ENCODE measurements at places on chromosomes 13 and 19.

DNA sequence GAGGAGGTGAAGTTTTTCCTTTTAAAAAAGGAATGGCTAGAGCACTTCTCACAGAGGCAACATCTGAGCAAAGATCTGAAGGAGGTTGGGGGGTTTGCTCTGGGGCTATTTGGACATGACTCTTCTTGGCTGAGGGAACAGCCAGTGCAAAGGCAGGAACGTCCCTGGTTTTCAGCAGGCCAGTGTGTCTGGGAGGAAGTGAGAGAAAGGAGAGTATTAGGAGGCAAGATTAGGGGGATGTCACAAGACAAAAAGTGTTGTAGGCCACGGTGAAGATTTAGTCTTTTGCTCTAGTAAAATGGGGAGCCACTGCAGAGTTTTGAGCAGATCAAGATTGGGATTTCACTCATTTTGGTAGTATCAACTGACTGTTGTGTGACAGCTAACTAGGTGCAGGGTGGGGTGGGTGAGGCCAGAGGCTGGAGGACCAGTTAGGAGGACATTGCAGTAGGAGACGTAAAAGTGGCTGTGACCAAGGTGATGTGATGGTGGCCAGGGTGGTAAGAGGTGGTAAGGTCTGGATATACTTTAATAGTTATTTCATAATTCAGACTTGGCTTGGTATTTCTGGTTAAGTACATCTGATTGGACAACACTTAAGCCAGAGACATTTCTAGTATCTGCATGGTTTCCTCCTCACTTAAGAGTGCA, 40.6 kb downstream of the WDFY2 start:
- DNase-seq: no peak

DNA sequence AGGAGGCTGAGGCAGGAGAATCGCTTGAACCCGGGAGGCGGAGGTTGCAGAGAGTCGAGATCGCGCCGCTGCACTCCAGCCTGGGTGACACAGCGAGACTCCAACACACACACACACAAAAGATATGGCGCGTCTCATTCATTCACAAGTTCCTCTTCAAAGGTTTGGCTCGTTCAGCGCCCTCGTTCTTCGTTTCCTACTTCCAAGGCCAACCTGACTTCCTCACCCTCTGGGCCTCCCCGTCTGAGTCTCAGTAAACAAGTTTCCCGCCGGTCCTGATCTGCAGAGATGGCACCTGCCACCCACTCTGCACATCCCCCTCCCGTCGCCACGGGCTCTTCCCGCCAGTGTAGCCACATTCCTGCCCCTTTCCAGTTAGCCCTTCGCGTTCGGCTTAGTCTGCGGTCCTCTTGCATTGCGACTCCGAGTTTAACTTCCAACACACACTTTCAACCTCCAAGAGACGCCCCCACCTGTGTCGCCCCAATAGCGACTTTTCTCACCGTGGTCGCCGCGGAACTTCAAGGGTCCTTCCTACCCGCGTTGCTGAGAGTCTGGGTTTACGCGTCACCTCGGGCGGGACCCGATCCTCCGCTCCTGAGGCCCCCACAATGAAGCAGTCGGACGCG, 1.3 kb upstream of the BSG start:
- DNase-seq: no peak

- DNase-seq: no peak
These were observed 74.4 kb upstream of the FARP1 start for GRCh38 chr13:98068521-98068920.

DNA sequence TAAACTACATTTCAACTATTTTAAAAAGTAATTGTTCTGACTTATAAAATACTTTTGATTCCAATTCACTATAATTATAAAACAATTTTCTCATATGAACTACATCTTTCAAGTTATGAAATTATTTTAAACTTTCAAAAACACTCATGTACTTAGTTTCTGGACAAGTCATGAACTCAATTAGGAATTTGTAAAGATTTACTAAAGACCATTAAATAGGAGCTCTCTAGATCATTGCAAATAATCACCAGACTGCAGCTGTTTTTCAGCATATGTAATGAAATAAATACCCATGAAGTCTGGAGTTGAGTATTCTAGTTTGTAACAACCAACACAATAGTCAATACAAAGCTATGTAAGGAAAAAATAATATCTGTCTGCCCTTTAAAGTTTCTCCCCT, 605.1 kb upstream of the MIR17HG start:
- DNase-seq: no peak

DNA sequence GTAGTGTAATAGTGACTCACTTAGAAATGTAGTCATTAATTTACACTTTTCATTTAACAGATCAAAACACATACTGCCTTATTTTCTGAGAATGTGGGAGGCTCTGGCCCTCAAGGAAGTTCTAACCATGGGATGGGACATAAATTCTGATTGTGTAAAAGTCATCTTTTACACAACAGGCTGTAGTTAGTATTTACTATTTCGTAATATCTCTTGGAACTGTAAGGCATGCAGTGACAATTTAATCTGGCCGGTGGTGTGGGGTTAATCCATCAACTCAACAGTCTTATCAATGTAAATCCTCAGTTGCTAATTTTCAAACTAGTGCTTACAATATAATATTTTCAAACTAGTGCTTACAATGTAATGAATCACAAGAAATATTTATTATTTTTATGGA, 1599.2 kb downstream of the EFNB2 start:
- DNase-seq: no peak

DNA sequence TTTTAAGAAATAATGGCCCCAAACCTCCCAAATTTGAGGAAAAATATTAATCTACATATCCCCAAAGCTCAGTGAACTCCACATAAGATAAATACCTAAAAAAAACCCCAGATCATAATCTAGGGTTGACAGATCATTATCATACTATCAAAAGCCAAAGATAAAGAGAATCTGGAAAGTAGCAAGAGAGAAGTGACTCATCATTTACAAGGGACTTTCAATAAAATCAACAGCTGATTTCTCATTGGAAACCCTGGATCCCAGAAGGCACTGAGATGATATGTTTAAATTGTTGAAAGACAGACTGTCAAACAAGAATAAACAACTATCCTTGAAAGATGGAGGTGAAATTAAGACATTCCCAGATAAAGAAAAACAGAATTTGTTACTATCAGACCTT, 199.3 kb downstream of the KCNRG start:
- DNase-seq: no peak

- DNase-seq: no peak
These were observed 81.9 kb downstream of the SLC6A16 start for GRCh38 chr19:49243129-49243528.

DNA sequence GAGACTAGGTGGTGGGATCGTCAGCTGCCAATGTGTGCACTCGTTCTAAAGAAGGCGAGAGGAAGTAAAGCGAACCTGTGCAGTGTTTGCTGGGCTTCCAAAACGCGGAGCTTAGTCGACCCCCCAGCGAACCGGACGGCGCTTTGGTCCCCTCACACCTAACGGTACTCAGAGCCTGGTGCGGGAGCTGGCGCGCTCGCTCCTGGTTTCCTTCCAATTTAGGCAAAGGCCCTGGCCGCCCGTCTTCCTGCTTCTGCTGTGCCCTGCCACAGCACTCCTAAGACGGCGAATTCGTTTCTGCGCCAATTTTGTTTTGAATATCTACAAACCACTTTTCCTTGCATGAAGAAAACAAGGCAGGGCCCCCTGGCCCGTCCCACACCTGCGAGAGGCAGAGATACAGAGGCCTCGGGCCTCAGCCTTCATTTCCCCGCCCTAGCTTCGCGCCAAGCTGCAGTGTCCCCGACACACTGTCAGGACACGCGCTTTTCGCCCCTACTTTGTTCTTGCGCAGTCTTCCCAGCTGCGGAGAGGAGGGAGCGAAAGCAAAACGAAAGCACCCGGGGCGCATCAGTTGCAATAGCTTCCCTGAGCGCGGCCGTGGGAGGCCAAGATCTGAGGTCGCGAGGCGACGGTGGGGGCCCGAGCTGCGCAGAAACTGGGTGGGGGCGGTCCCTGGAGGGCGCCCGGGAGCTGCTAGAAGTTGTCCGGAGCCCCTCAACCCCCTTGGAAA, 111.9 kb downstream of the KCNRG start:
- DNase-seq: no peak

DNA sequence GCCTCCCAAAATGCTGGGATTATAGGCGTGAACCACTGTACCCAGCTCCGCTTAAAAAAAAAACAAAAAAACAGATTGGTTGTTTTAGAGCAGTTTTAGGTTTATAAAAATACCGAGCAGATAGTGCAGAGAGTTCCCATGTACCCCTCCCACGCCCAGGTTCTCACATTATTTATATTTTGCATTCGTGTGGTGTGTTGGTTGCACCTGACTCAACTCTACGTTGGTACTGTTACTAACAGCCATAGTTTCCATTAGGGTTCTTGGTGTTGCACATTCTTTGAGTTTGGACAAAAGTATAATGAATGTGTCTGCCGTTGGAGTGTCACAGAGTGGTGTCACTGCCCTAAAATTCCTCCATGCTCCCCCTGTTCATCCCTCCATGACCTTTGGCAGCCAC, 29.1 kb downstream of the MYO9B start:
- no peak for DNase-seq

GRCh38 chr19:17237747-17238706, 7.7 kb downstream of the NR2F6 start:
- DNase-seq: no peak

- DNase-seq: peak; percentile 72
These were observed 958 bp downstream of the CA11 start for GRCh38 chr19:48644839-48645619.

GRCh38 chr19:41426952-41427646, at the start of gene B3GNT8:
Gene B3GNT8 (minus strand): TSS chr19:41427374. CDS start chr19:41426778, 596 bp downstream.
- DNase-seq: peak; percentile 81

DNA sequence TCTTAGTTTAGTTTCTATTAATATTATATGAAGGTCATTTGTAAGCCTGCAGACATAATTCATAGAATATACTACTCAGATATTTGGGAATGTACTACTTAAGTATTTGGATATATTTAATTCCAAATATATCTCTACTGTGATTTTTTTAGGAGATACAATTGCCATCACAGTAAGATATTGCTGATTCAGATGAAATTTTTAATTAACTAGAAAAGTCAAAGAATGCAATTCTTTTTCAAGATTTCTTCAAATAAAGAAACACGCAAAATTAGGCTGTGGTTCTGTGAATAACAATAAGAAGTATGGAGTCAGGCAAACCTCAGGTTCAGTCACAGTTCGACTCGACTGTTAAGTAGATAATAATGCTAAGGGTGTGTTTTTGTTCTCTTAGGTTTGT, 550.4 kb upstream of the GPC6 start:
- no peak for DNase-seq

- DNase-seq: peak; percentile 32
These were observed 48.6 kb upstream of the WASF3 start for GRCh38 chr13:26508885-26509284.

GRCh38 chr19:41484822-41485221, 41.9 kb downstream of the ERICH4 start:
- no peak for DNase-seq

- no peak for DNase-seq
These were observed 1.8 kb downstream of the TMEM91 start for GRCh38 chr19:41377977-41378709.

DNA sequence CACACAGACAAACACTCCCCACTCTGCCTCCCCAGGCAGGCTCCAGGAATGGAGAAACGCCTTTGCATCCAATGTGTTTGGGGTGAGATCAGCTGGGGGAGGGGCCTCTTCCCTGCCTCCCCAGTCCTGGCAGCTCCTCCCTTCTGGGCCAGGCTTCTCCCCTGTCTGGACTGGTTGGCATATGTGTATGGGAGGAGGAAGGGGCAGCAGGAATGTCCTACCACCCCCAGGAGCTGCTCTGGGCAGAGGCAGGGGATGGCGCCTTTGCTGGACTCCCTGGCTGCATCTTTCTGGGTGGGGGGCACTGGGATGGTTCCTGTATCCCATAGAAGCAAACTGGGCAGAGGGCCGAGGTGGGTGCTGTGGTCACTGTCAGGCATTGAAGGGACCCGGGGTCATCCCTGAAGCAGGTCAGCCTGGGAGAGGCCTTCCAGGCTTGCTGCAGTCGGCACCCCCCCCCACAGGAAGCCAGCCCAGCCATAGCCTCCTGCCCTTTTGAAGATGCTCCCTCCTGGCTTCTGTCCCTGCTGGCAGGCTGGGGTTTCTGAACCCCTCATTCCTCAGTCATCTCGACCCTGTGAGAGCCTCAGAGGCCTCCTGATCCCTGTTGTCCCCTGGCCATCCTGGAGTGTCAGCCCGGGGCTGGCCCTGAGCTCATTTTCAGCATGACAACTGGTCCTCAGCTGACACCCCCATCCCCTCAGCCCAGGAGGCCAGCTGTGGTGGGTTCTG, 21.2 kb upstream of the SLC7A10 start:
- no peak for DNase-seq

DNA sequence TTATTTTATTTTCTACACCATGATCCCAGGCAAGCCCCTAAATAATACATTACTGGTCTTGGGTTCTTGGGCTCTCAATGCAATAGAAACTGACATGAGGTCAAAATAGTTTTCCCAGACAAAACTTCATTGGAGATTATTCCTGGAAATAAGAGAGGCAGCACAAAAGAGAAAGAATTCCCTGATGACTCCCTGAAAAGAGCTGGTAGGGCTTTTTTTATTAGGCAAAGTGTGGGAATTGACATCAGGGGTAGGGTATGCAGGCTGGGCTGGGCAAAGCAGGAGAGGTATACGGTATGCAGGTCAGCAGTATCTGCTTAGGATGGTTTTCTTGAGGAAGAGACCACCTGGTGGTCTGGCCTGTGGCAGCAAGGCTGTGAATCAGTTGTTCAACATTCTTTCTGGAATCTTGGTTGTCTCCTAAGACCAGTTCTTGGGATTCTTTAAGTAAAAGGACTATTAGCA, 9.3 kb upstream of the IGFL3 start:
- DNase-seq: no peak

GRCh38 chr13:110965038-110965754, 50.3 kb upstream of the ANKRD10 start:
- no peak for DNase-seq

GRCh38 chr19:13011653-13012389, 16.5 kb downstream of the NFIX start:
- DNase-seq: no peak

DNA sequence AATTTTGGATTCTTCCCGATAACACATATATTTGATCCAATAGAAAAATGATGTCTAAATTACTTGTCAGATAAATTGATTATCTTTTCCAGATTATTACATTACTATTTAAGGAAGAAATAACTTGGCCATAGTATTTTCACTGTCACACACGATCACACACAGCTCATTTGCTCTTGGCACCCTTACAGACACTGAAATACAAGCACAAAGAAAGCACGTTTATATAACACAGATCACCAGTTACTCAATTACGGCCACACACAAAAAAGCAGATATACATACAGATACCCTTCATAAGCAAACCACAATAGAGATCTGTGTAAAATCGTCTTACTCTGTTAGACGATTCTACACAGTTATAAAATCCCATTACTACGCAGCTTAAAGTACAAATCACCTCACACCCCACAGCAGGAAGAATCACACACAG, 716 bp upstream of the ZNF420 start:
- DNase-seq: no peak

- DNase-seq: peak; percentile 83
These were observed 1.2 kb downstream of the CDC34 start for GRCh38 chr19:532561-533363.
